ENCODE measurements at places on chromosomes 11 and 22. TPM values are rescaled to one million over a fixed set of nuclear protein-coding genes. Genes with fewer than 3 reads are reported as not detected.

GRCh38 chr11:73989156-73989555, 6.5 kb upstream of the UCP2 start:
- no peak for DNase-seq

- DNase-seq = no peak
These were observed 9.4 kb downstream of the DIXDC1 start for GRCh38 chr11:111946499-111946898.

The UBQLNL gene
- 0.51 TPM for polyA plus RNA-seq

DNA sequence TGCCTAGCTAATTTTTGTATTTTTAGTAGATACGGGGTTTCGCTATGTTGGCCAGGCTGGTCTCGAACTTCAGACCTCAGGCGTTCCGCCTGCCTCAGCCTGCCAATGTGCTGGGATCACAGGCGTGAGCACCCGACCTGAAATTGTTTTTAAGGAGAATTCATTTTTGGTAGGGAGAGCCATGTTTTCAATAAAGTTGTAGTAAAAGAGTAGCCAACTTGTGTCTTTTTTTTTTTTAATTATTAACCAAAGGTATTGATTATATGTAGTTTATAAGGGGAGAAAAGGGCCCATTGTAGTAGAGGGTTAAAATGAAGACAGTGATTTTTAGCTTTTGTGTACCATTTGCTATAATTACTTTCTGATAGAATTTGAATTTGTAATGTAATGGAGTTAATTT, 31.6 kb upstream of the HSD17B12 start:
- DNase-seq = no peak

GRCh38 chr22:29291215-29291614, 15.2 kb upstream of the GAS2L1 start:
- no peak for DNase-seq

DNA sequence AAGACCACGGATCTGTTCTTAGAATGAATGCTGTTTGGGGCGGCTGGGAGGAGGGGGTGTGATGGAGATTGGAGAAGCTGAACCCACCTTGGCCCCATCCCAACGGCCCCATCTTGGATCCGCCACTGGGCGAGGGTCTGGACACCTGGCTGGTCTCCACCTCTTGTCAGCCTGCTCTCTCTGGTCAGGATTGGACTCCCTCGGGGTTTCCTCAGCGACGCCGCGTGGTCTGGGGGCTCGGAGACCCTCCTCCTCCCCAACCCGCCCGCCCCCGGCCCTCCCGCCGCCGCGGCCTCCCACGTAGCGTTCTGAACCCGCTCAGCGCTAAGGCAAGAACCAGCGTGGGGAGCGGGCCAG, 4.3 kb upstream of the FLI1 start:
- DNase-seq = no peak

The VSTM5 gene
- 1.4 TPM for polyA plus RNA-seq

The TIMM10 gene
- polyA plus RNA-seq = 40.0 TPM

- DNase-seq = no peak
These were observed 2.3 kb downstream of the IL2RB start for GRCh38 chr22:37147186-37147990.

- no peak for DNase-seq
These were observed 84.9 kb downstream of the TRPC6 start for GRCh38 chr11:101498891-101499290.

- DNase-seq = no peak
These were observed 9.4 kb downstream of the HIPK3 start for GRCh38 chr11:33266393-33267215.

GRCh38 chr11:125210066-125210465, 45.5 kb downstream of the PKNOX2 start:
- no peak for DNase-seq

The CAT gene
- polyA plus RNA-seq = 208 TPM

GRCh38 chr11:101862391-101863233, 52.2 kb upstream of the CEP126 start:
- DNase-seq = peak; percentile 11

The MUC5AC gene
- not detected for polyA plus RNA-seq

DNA sequence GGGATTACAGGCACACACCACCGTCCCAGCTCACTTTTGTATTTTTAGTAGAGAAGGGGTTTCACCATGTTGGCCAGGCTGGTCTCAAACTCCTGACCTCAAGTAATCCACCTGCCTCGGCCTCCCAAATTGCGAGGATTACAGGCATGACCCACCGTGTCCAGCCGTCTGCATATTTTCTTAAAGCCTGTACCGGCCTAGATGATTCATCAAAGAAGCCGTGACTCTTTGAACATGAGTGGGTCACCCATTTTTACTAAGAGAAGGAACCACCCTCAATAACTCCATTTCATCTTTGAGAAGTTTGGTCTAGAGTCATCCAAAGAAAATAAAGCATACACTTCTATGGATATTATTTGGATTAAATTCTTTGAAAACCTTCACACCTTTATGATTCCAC, 388.3 kb downstream of the NTM start:
- DNase-seq = no peak

GRCh38 chr11:128367573-128367972, 219.8 kb downstream of the ETS1 start:
- no peak for DNase-seq

The CHRM1 gene
- polyA plus RNA-seq = 0.04 TPM

- DNase-seq = peak; percentile 10
These were observed 140.0 kb downstream of the CHST1 start for GRCh38 chr11:45525393-45525792.

The CHRNA10 gene
- 2.9 TPM for polyA plus RNA-seq

DNA sequence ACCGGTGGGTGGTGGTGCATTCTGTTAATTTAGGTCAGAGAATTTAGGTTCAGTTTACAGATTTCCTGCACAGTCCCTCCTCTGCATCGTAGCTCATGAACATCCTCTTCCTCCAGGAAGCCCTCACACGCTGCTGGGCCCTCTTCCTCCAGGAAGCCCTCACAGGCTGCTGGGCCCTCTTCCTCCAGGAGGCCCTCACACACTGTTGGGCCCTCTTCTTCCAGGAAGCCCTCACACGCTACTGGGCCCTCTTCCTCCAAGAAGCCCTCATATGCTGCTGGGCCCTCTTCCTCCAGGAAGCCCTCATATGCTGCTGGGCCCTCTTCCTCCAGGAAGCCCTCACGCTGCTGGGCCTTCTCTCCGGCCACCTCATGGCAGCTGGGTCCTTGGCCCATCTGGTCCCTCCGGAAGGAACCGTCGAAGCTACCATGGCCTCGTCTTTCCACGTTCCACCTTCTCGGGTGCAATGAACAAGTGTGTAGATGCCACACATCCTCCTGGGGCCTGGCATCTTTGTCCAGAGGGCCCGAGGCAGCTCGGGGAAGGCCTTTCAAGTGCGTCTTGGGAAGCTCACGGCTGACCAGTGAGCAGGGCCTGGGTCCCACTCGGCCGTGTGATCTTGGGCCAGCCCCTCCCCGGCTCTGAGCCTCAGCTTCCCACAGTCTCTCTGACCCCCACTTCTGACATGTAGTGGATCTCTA, 58.9 kb upstream of the PPARA start:
- DNase-seq = no peak

GRCh38 chr11:71931245-71931602, 2.4 kb downstream of the RNF121 start:
- DNase-seq = no peak

- DNase-seq = no peak
These were observed 5.5 kb downstream of the TCIRG1 start for GRCh38 chr11:68044145-68044813.

The PGA5 gene
- 0.46 TPM for polyA plus RNA-seq

- peak; percentile 64 for DNase-seq
These were observed 181.8 kb downstream of the UVRAG start for GRCh38 chr11:75996523-75997442.

GRCh38 chr11:64777449-64778222, 706 bp downstream of the SF1 start:
- peak; percentile 87 for DNase-seq

The CABP4 gene
- polyA plus RNA-seq = 0.33 TPM

The SCGB1D2 gene
- polyA plus RNA-seq = 2.0 TPM

The PVALB gene
- 8.0 TPM for polyA plus RNA-seq

GRCh38 chr11:106292526-106292925, 215.1 kb downstream of the AASDHPPT start:
- no peak for DNase-seq

The OR52N2 gene
- polyA plus RNA-seq = not detected

DNA sequence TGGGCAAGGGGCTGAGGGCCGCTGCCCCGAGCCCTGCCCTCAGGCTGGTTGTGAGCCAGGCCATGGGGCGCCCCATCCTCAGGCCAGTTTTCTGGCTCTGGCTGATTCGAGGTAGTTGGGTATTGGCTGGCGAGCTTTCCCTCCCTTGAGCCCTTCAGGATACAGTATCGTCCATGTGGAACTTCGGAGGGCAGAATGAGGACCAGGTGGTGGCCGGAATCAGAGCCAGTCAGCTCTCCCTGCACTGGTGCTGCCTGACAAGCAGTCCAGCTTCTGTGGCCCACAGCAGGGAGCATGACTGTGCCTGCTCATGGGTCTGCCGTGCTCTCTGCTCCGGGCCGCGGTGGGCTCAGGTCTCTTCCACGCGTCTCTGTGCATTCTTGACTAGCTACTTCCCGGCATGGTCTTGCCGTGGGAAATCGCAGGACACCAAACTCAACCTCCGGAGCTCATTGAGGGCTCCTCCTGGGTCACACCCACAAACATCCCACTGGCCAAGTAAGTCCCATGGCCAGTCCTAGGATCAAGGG, 1289.3 kb downstream of the BRD1 start:
- no peak for DNase-seq

The OR8A1 gene
- polyA plus RNA-seq = 0.04 TPM

GRCh38 chr11:14411818-14412217, 52.8 kb upstream of the RRAS2 start:
- no peak for DNase-seq

- DNase-seq = no peak
These were observed 904 bp upstream of the ANGPTL5 start for GRCh38 chr11:101917226-101917625.

The CD151 gene
- 220 TPM for polyA plus RNA-seq

DNA sequence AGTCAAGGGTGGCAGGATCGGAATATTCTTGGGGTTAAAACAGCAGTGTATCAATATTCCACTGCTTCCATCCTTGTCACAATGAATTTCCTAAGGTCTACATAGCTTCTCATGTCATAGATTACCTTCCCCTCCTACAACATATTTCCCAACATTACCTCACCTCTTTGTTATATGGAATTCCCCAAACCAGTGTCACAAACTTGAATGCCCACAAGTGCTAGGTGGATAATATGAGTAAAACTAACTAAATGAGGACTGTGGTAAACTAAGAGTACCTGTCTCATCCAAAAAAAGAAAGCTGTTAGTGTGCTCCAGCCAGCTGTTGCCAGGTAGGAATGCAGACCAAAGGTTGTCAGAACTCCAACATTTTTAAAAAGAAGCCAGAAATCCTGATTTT, 17.0 kb upstream of the NUCB2 start:
- DNase-seq = no peak

DNA sequence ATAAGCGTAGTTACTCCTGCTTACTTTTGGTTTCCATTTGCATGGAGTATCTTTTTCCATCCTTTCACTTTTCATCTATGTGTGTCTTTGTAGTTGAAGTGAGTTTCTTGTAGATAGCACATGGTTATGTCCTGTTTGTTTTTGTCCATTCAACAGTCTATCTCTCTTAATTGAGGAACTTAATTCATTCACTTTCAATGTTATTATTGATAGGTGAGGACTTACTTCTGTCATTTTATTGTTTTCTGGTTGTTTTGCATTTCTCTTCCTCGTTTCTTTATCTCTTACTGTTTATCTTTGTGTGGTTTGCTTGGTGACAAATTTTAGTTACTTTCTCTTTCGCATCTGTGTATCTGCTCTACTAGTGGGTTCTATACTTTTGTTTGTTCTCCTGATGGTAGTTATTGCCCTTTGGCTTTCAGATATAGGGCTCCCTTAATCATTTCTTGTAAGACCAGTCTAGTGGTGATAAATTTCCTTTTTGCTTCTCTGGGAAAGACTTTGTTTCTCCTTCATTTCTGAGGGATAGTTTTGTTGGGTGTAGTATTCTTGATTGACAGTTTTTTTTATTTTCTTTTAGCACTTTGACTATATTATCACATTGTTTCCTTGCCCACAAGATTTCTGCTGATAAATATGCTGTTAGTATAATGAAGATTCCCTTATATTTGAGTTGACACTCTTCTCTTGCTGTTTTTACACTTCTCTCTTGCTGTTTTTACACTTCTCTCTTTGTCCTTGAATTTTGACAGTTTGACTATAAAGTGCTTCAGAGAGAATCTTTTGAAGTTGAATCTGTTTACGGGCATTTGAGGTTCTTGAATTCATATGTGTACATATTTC, 9.0 kb upstream of the RAG1 start:
- no peak for DNase-seq

- no peak for DNase-seq
These were observed 35.2 kb downstream of the LRFN4 start for GRCh38 chr11:66891851-66892660.

DNA sequence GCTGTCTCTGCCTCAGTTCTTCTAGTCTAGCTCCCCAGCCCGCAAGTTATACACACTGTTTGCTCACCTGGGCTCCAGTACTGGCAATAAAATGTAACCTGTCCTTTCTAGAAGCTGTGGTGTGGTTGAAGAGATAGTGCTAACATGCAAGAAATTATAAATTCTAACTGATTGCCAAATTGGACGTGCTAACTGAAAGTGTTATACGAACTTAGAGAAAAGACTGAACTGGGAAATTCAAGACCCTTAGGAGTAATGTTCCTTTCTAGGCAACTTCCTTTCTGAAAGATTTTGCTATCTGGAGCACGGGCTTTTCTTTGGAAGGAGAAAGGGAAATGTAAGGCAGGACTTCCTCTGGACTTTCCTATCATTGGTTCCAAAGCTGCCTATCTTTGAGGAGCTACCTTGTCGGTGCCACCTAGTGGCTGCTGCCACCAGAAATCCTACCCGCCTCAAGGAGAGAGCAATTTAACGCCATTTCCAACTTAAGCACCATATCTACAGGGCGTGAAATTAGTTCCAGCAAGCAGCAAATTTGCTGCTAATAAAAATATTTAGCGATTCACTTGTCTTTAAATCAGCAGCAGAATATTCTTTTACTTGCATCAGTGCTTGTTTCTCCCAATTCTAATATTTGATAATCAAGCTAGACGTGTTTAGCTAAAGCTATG, 12.7 kb upstream of the TMEM218 start:
- DNase-seq = peak; percentile 29

GRCh38 chr22:30744224-30744623, 49.5 kb downstream of the OSBP2 start:
- no peak for DNase-seq

The BTG4 gene
- polyA plus RNA-seq = not detected

DNA sequence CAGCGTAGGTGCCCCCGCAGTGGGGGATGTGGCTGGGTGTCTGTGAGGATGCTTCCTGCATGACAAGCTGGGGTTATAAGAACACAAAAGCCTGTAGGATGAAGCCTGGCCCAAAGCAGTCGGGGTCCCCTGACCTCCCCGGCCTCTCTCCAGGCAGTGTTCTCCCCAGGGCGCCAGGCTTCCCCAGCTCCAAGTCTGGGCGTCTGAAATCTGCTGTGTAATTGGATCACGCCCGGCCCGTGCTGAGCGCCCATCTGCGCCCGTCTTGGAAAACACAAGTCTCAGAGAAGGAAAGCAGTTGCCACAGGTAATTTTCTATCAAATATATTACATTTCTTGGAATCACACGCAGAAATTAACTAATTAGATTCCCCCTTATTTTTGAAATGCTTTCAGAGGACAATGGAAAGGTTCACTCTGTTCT, 233.3 kb downstream of the CTTN start:
- DNase-seq = no peak

All from renal pelvis (tissue), 12 donors.